ENCODE measurements at places on chromosomes 6 and 20.

DNA sequence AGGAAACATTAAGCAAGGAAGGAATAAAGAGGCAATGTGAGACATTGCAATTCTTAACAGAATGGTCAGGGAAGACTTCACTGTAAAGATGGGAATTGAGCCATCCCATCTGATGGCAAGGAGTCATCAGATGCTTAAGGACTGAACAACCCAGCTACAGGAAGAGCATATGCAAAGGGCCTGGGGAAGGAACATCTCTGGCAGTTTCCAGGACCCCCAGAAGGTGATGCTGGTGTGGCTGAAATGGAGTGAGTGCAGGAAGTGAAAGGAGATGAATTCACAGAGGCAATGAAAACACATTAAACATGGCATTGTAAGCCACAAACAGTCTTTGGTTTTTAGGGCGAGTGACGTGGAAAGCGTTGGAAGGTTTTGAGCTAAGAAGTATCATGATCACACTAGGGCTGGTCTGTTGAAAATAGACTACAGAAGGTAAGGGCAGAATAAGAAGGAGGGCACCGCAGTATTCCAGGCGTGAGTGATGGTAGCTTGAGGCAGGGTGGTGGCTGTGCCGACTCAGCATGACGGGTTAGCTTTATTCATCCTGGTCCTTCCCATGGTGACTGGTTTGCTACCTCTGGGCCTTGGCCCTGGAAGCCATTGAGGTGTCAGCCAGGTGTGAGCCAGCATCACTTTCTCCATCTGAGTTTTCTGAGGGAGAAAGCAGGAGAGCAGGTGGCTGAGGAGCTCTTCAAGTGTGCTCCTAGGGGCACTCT is 6.8 kb downstream of the BTN2A1 start:
- no peak for DNase-seq

DNA sequence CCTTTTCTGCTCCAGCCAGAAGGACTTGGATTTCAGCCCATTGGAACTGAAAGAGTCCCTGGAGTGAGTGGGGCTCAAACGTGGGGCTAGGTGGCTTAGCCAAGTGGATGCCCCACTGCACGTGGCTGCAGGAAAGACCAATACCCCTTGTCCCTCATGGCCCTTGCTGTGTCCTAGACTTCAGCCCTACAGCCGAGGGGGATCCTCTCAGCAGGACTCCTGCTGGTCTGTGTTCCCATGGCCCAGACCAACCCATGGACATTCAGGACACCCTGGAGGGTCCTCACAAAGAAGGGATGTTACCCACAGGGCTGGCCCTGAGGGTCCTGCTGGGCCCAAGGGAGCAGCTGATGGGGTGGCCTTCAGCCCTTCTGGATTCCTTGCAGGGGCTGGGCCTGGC is 30.0 kb upstream of the PHACTR3 start:
- DNase-seq, result no peak

- DNase-seq, result no peak
Observed at GRCh38 chr6:8065519-8065911, 1.3 kb upstream of the BLOC1S5 start.

GRCh38 chr20:48717680-48718223 is 110.0 kb downstream of the PREX1 start:
- no peak for DNase-seq

DNA sequence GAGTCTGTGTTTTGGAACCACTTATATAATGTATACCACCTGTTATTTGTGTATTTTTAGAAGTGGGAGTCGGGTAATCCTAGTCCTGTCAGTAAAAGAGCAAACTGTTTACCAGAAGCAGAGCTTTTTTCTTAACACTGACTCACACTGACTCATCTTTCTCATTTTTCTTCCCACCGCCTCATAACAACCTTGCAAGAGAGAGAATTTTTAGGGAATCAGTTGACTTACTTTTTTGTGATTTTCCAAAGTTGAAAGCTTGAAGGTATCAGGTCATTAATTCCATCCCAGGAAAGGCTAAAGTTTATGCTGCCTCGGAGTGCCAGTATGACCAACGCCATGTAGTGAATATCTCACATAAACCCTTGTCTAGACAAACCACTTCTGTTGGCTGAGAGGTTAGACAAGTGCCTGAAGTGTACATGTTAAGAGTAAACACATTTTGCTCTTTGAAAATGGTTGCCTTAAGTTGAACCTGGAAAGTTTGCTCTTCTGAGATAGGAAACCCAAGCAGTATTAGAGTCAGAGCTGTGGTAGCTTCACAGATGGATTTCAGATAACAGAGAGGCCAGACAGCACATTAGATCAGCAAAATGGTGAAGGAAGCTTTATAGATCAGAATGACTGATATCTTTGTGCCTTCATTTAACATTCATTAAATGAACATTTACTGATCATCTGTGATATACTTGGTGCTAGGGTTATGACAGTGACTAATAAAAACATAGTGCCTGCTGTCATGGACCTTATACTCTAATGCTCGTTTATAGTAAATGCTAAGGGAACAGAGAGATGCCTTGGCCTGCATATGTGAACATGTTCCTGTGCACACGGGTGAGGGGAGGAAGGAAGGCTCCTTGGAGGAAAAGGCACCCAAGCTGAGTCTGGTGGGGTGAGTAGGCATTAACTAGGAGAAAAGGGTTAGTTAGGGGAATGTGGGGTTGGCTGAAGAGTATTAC is 29.1 kb upstream of the PKIG start:
- DNase-seq, result no peak

DNA sequence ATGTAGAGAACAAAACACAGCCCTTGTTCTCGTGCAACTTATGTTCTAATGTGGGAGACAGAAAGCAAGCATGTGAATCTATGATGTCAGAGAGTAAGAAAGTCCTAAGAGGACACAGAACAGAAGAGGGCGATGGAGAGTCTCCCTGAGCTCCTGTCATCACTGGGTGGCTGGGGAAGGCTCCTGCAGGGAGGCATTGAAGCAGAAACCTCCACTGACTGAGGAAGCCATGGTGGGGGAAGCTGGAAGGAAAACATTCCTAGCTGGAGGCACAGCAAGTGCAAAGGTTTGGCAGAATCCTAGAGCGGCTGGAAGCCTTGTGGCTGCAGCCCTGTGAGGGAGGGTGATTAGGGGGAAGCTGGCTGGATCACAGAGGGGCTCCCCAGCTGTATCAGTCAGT is 248.0 kb downstream of the CDH26 start:
- DNase-seq, result no peak

DNA sequence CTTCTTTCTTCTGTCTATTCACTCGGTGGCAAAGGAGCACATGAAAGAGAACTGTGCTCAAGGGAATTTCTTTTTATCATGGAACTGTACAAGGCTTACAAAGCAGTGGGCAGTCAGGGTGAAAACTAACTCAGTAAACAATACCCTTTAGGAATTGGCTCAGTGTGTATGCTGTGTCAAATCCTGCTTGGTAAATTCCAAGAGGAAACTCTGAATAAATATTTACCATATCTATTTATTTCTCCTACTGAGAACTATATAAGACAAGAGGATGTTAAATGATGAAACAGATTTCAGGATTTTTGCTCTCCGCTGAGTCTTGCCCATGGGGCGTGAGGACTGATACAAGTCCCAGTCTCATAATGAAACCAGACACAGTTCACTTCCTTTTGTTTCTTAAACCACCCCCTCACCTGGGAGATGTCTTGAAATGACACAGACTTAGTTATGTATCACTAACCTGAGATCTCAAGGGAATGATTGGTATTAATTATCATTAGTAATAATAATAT is 188.8 kb downstream of the BACH2 start:
- DNase-seq, result no peak

- no peak for DNase-seq
Observed at GRCh38 chr20:52268184-52268749, 76.7 kb upstream of the ZFP64 start.

GRCh38 chr6:108622641-108623298 is 62.1 kb downstream of the FOXO3 start:
- DNase-seq, result no peak

DNA sequence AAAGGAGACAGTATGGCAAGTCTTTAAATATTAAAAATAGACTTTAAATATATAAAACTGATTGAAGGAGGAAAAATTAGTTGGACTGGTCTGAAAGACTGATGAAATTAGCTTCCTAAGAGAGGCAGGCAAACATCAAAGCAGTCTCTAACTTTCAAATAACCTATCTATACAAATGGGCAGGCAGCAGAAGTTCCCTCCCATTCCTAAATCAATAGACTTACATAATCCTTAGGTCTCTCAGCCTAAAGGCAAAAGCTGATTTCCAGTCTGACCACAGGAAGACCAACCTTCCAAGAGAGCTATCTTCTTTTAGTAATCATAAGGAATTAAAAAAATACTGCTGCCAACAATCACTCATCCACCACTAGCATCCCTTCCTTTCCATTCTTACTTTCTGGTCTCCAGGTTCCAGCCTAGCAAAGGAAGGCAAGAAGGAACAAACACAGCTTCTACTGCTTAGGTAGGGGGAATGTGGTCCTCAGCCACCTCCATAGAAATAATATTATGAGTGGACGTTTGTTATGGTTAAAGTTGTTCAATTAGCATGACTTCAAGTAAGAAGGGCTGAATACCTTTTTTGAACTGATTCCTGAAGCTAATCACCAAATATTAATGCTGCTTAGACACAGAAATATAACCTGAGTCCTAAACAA is 44.1 kb downstream of the SESN1 start:
- DNase-seq, result no peak

- no peak for DNase-seq
Observed at GRCh38 chr6:45387236-45387635, 9.5 kb upstream of the SUPT3H start.

DNA sequence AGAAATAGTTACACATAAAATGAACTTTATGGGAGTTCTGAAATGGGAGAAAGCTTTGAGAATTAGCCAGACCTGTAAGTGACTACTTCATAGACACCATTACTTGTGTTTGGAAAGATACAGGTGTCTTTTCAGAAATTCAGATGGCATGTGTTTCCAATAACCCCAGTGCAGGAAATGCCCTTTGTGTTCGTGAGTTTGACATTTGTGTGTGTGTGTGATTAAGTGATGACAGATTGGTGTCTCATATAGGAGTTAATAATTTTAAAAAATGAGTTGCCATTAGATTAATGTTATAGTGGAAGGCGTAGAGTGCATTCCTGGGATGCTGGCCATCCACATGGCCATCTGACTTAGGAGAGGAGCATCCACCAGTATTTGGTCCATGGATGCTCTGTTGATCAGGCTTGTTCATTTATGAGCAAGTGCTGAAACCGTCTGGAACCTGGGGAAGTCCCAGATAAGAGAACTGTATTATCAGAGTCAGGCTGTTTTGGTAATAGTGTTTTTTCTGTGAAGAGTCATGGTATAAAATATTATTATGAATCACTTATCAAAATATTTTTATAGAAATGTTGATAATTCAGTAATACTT is 3.1 kb downstream of the STK4 start:
- DNase-seq, result no peak

GRCh38 chr6:90253631-90254030 is 43.0 kb downstream of the BACH2 start:
- no peak for DNase-seq

GRCh38 chr6:51559059-51559458 is 528.4 kb downstream of the PKHD1 start:
- no peak for DNase-seq

GRCh38 chr6:3231247-3232016 is 4.0 kb upstream of the TUBB2B start:
- DNase-seq, result no peak

DNA sequence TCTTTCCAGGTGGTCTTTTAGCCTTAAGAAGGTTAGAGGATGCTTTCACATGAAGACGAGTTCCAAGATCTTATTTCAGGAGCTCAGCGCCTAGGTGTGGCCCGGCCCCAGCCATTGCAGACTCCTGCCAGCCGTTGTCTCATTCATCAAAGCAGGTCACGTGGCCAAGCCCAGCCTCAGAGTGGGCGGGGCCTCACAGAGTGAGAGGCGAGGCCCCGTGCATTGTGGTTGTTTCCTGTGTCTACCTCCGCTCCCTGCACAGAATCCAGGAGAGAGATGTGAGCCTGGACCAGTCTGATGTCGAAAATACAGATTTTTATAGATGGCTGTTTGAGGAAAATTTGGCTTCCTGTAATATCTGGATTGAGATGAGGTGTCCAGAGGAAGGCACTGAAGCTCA is 49.2 kb upstream of the CST5 start:
- no peak for DNase-seq

- no peak for DNase-seq
Observed at GRCh38 chr6:102763891-102764290, 1370.4 kb downstream of the GRIK2 start.

GRCh38 chr6:154515826-154516225 is 5.3 kb upstream of the CNKSR3 start:
- no peak for DNase-seq

DNA sequence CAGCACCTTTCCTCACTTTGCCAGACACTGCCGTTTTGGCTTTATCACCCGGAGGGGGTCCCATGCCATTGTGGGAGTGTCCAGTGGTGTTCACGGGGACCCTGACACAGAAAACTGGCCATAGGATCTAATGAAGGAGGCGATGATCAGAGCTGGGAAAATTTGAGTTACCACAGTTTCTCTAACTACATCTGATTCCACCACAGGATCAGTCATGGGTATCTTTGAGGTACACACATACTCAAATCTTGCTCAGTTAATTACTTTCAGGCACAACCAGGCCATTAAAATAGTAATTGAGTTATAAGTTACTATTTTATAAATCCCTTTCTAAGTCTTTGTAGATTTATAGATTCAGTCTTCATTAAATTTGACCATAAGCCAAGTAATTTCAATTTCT is 215.1 kb downstream of the PRL start:
- no peak for DNase-seq

GRCh38 chr6:167762259-167762962 is 64.3 kb upstream of the AFDN start:
- no peak for DNase-seq

DNA sequence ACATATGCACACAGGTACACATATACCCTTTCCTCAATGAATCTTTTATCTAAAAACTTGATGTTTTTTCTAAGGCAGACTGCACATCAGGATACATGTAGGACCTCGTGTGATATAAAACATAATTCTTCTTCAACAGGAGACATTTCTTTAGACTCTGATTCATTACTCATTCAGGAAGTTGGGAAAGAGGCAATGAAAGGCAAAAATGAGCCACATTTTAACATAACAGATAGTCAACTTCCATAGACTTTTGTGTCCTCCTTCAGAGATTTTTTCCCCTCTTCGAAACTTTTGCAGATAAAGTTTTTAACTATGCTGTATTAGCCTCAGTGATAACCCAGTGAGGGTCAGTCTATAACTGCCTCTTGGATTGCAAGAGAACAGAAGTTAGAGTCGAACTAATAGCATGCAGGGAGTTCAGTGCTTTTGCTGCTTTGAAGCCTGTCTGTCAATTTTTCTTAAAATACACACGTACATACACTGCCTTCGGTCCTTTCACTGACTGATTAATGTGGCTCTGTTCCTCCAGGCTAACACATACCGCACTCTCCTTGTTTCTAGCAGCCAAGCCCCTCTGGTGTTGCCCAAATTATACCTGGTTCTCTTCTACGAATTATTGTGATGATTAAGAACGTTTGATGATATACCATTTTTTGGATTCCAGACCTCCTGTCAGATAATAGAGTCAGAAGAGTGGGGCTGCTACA is 562.5 kb upstream of the MAP3K7 start:
- no peak for DNase-seq

DNA sequence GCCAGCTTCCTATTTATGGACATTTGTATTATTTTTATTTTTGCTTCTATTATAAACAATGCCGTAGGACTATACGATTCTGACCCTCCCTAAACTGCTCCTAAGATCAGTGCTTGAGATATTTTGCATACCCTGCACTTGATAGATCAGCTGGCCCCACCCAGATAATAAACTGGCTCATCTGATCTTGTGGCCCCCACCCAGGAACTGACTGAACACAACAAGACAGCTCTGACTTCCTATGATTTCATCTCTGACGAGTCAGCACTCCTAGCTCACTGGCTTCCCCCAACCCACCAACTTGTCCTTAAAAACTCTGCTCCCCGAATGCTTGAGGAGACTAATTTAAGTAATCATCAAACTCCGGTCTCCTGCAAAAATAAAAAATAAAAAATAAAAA is 34.9 kb upstream of the TFAP2A start:
- DNase-seq, result no peak

Measured in cortex of kidney (tissue), 1 donor.